Activated T-helper 1 cell treated with Interleukin-2 at 50 U/mL for 16 hours (primary cell): ENCODE measurements at places on chromosomes 3 and 15.

DNA sequence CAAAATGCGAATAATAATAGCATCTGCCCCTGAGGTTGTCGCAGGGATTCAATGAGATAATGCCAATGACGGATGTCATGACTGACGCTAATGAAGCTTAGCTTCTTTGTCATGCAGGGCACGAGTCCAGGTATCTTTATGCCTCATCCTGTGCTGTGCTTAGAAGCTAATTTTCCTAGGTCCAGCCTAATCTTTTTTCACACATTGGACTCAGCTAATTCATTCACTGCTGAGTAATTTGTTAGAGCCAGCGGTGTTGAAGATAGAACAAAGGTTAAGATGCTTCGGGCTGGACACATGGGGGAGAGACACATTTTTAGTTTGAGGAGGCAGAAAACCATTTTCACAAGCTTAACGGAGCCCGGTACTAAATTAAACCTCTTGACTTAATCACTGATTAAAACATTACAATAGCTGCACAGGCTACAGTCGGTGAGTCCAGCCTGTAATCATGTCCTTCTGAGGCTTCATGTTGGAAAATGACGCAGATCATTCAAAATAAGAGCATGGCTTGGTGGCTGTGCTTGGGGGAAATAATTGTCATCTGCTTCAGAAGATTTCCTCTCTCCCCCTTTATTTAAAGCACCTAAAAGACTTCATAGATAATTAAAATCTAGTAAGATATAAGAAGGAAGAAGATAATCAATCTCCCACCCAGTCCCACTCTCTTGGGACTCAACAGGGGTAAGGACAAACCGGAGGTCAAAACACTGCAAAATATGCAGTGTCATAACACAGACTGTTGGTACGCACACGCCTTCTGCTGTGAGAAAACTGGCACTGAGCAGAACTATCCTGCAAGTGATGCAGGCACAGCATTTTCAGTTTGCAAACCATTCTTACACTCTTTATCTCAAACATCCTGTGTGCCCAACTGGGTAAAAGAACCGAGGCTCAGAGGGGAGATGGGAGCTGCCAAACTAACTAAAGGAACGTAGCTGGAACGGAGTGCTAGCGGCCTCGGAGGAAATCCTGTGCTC, 3.3 kb upstream of the CCDC174 start:
- no peak for DNase-seq

- no peak for DNase-seq
Observed at GRCh38 chr3:55445551-55445950, 41.6 kb downstream of the WNT5A start.

GRCh38 chr3:195160908-195161434, 110.0 kb downstream of the XXYLT1 start:
- DNase-seq: no peak

DNA sequence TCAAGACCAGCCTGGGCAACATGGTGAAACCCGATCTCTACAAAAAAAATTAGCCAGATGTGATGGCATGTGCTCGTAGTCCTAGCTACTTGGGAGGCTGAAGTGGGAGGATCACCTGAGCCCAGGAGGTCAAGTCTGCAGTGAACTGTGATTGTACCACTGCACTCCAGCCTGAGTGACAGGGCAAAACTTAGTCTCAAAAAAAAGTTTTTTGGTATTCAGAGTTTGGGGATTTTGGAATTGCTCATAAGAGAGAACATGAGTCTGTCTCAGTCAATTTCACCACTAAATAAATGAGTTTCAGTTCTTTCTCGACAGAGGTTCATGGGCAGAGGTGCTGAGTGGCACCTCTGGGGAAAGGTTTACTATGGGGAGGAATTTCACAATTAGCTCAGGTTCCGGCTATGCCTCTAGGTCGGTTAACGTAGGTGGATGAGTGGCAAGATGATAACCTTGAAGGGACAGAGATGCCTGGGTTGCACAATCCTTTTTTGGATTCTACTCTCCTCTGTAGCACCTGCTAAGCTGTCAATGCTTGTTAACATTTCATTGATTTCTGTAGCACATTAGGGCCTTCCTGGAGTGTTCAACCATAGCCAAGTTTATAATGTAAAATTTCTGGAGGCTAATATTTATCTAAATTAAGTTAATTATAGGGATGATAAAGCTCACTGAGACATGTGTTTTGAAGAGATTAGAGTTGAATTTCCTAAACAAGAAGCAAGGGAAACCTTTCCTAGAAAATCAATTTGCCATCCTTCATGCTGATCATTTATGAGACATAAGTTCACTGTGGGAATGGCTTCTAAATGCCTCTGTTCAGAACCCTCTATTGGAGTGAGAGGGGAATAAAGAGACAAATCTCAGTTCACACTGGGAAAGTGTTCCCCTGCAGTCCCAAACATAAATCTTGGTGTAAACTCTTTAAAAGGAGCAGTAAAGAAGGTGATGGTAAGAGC, 37.4 kb upstream of the DCP1A start:
- DNase-seq: no peak

- DNase-seq: no peak
Observed at GRCh38 chr15:61537337-61537736, 308.2 kb upstream of the RORA start.

DNA sequence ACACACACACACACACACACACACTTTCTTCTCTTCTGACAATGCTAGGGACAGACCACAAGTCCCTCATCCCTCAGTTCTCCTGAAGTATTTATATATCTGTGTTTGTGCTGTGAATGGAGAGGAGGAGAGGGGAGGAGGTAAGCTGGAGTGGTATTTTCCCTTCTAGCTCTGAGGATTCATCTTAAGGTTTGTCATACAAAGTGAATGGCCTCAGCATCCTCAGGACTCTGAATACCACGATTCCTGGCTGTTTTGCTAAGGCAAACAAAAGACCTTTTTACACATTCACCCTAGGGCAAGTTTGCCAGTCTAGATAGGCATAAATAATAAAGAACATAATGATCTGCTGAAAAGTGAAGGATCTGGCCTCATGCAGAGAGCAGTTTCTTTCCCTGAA, 65.7 kb upstream of the CHMP2B start:
- no peak for DNase-seq

GRCh38 chr15:85314146-85314545, 66.3 kb upstream of the AKAP13 start:
- no peak for DNase-seq

GRCh38 chr3:130857336-130858026, 36.4 kb upstream of the ATP2C1 start:
- DNase-seq: no peak

- DNase-seq: no peak
Observed at GRCh38 chr15:93088200-93088980, 621 bp downstream of the RGMA start.

- no peak for DNase-seq
Observed at GRCh38 chr3:114111060-114111770, 54.7 kb downstream of the QTRT2 start.

DNA sequence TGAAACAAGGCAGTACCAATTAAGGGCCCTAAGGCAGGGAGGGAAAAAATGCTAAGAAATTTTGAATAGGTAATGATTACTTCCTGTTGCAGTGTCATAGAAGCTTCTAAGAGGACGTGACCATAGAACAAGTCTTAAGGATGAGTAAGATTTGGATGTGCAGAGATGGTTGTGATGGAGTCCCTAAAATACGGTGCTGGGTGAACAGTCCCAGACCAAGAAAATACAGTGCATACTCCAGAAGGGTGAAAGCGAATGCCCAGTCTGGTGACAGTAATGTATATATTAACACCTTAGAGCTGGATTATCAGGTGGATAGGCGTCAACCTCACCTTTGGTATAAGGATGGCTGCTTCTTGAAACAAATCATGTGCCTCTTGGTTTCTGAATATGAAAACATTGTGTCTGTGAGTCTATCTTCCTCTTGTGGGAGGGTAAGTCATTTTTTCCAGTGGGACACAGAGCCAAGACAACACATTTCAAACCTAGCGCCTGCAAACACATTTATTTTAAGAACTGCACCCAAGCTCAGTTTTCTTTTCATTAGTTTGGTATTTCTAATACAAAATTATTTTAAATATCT, 101.2 kb upstream of the TP63 start:
- no peak for DNase-seq

- DNase-seq: no peak
Observed at GRCh38 chr3:67610458-67610857, 44.0 kb downstream of the SUCLG2 start.

GRCh38 chr15:101652098-101652785, at the start of gene TM2D3:
Gene TM2D3, minus strand, starts transcription at chr15:101652381. Its CDS starts 20 bp downstream, at chr15:101652361.
- peak; percentile 95 for DNase-seq

- no peak for DNase-seq
Observed at GRCh38 chr3:5194801-5195509, 7.4 kb downstream of the EDEM1 start.

GRCh38 chr3:100268156-100268555, 7.4 kb downstream of the TBC1D23 start:
- DNase-seq: no peak

- no peak for DNase-seq
Observed at GRCh38 chr15:91942720-91943394, 89.3 kb downstream of the SLCO3A1 start.

DNA sequence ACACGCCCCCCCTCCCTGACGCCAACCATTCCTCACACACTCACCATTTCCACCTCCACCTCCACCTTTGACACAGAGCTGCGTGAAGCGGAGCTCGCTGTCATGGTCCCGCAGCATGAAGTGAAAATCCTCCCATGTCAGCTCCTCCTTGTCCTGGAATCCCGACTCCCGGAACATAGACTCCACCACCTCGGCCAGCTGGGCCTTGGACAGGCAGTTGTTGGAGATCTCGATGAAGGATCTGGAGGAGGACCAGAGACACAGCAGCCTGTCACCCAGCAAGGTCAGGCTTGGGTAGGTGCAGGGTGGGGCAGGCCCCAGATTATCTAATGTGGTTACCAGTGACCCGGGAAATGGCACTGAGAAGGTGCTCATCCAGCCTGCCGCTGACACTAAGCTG, 12.2 kb downstream of the DUOX2 start:
- no peak for DNase-seq

GRCh38 chr3:171789759-171790505, 20.4 kb downstream of the PLD1 start:
- no peak for DNase-seq

- DNase-seq: no peak
Observed at GRCh38 chr3:51662456-51662855, 8.6 kb upstream of the TEX264 start.

- no peak for DNase-seq
Observed at GRCh38 chr3:134060561-134061385, 31.0 kb upstream of the SLCO2A1 start.

DNA sequence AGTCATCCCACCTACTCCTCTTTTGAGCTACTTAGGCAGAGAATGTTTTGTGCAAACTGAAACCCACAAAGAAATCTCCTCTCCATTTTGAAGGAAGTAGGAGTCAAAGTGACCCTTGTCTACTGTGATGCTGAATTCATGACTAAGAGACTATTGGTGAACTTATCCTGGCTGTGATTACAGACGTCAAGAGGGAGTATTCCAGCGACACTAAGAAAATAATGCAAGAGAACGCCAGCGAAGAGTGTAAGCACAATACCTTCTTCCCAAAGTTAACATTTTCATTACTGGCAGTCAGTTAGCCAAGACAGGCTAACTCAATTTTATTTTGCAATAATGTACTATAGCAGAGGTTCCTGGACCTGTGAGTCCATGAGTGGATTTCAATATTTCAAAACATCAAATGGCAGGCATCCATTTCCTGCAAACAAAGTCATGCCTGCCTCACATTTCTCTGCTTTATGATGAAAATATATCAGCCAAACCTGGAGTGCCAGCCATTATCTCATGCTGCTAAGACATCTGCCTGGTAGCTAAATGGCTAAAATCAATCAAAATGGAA, 59.0 kb downstream of the CTNNB1 start:
- DNase-seq: no peak

- no peak for DNase-seq
Observed at GRCh38 chr3:13653631-13654279, 104.8 kb downstream of the FBLN2 start.

DNA sequence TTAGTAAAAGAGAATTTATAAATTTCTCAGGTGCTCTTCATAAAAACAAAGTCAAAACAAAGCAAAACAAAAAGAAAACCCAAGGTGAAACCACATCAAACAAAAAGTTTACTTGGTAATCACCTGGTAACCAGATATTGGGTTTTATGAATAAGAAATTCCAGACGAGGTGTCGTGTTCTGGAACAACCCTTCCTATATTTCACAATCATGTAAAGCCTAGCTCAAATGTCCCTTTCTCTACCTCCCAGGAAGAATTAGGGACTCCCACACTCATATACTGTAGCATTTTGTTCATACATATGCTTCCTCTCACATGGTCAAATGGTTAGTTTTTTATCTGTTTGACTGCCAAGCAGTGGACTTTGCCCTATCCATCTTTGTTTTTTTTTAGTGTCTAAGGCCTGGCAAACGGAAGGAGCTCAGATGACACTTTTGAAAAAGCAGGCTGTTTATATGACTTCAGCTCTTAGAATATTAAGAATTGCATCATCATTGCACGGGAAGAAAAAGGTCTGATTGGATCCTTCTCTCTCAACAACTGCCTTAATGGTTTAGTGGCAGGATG, 326.7 kb upstream of the TBL1XR1 start:
- no peak for DNase-seq

DNA sequence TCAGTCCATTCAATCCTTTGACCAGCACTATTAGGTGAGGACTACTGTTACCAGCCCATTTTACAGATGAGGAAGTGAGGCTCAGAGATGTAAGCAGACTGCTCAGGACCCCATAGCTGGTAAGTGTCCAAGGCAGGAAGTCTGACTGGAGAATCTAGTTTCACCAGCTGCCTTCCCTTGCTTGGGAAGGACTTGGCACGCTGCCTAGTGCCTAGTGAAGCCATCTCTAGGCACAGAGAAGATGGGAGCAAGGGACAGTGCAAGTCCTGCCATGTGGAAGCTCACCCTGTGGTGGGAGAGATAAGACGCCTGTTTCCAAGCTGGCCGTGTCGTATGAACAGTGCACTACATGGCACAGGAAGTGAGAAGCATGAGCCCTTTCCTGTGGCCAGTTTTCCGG, 111.8 kb upstream of the TMC3 start:
- DNase-seq: no peak

DNA sequence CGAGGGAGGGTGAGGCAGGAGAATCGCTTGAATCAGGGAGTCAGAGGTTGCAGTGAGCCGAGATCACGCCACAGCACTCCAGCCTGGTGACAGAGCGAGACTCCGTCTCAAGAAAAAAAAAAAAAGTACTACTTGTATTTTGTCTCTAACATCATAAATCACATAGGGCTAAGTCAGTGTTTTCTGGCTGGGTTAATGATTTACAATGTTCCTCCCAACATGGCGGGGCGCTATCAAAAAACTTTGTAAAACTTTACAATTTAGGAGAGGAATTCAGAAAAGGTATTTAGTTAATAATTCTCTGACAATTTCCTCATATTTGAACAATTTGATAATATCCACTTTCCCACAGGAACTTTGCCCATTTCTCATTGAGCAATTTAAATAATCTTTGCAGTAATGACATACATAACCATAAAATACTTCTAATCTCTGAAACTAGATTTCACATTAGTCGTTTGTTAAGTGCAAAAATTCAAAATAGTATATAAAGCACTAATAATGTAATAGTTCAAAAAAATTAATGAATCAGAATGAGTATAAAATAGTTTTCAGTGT, 26.6 kb upstream of the B3GNT5 start:
- DNase-seq: no peak

- no peak for DNase-seq
Observed at GRCh38 chr3:140290105-140290504, 355.1 kb downstream of the CLSTN2 start.
